Hypothalamus (tissue), 51 donors: ENCODE measurements at places on chromosomes 1 and 21.

DNA sequence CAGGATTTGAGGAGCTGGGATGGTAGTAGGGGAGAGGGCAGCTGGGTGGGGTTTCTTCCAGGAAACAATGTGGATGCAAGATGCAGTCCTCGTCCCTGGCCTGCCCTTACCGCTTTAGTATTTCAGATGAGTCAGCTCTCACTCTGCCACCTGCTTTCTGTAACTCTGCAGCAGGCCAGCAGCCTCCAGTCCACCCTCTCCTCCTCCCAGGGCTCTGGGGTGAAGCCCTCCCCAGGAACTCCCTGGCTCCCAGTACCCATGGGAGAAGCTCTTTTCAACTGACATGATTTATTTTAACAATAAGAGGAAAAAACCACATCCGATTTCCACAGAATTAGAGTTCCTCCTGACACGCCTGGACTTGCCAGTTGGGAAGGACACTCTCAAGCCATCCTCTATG is 39.0 kb upstream of the IL20 start:
- no peak for DNase-seq

- no peak for DNase-seq
These were observed 72.8 kb downstream of the NRIP1 start for GRCh38 chr21:14991957-14992356.

DNA sequence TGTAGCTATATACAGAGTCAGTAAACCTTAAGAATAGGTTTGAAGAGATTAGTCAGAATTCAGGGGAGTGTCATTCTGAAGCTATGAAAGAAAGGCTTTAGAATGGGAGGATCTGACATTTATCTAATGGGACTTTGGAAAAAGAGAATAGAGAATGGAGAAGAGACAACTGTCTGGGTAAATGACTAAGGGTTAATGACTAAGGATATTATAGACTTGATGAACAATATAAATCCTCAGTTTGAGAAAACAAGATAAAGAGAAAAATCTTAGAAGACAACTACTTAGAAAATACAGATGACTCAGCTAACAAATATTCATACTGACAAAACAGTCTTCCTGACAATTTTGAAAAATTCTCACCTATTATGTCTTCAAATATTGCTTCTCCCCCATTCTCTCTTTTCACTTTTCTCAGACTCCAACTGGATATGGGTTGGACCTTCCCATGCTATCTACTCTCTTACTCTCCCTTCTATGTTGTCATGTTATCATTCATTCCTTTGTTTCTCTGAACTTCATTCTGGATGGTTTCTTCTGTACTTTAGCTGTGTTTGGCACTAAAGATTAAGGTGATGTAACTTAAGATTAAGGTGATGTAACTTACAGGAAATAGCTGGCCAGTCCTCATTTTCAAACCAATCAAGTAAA is 20.4 kb downstream of the SLC16A1 start:
- no peak for DNase-seq

GRCh38 chr1:15489052-15489736 is 13.3 kb downstream of the CELA2B start:
- no peak for DNase-seq

DNA sequence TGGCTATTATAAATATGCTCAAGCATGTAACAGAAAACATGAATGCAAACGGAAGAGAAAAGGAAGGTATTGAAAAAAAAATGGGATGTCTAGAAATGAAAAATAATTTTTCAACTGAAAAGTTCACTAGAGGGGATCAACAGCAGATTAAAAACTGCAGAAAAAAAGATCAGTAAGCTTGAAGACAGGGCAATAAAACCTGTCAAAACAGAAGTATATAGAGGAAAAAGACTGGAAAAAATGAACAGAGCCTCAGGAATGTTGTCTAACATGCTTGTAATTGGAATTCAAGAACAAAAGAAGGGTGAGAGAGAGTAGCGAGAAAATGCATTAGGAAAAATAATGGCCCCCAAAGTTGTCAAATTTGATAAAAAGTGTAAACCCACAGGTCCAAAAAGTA is 29.6 kb downstream of the CRYAA start:
- DNase-seq: no peak

DNA sequence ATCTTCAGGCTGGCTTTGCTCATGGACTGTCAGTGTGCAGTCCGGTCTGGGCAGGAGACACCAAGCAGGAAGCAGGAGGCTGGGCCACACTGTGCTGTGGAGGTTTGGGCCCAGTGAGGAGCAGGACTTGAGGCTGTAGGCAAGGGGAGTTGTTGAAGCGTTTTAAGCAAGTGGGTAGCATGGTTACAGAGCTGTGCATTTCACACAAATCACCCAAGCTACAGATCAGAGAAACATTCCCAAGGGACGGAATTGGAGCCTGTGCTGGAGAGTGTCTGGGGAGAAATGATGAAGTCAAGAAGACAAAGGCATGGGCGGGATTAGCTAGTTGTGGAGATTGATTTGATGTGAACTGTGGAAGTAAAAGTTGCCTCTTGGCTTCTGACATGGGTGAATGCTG is 60.9 kb downstream of the KIF21B start:
- DNase-seq: no peak

DNA sequence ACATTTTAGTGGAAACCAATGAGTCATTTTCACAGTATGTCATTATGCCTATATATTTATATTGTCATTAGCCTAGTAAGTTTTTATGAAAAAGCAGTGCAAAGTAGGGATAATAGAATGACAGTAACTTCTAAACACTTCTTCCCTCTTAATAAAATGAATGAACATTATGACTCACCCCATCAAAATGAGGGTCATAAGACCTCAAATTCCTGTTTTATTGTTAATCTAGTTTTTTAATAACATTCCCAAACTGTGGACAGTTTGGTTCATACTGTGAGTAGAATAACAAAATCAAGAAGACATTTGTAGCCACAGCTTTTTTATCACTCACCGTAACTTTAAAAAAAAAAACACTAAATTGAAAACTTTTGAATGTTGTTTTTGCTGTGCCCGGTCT is 160.5 kb downstream of the LRRC40 start:
- DNase-seq: no peak
